ENCODE measurements at places on chromosomes 3 and 15.

GRCh38 chr3:54659347-54659746 lies 268.5 kb downstream of the LRTM1 start:
- no peak for DNase-seq

GRCh38 chr3:156211583-156211982 lies 91.2 kb downstream of the KCNAB1 start:
- no peak for DNase-seq

DNA sequence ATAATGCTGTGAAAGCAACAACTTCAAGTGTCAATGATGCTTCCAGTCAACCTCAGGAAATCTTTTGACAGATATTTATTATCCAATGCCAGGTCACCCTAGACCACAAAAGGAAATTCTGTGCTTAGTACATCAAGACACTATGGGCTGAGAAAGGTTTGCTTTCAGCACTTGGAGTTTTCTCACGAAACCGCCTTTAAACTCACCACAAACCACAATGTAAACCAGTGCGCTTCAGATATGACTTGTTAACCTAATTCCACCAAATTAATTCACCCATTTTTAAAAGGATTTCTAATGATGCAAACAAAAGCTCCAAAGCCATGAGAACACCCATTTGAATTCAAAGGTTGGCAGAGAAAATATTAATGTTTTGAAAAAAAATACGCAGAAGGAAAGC lies 292.9 kb upstream of the NR2F2 start:
- peak; percentile 15 for DNase-seq

DNA sequence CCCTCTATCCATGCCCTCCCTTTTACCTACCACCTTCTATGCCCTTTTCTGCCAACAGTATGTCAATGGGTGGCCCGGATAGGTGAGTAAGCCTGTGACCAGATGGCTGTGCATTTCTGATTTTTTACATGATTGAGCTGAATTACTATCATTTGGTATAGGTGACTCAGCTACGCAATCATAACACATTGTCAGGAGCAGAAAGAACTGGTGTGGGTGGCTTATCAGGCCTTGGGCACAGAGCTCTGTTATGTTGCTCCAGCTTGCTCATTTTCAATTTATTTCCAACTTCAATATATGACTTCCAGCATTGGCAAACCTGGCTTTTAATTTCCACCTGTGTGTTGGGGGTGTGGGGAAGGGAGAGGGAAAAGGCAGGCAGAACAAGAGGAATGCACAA lies 86.6 kb upstream of the AGBL1 start:
- no peak for DNase-seq

DNA sequence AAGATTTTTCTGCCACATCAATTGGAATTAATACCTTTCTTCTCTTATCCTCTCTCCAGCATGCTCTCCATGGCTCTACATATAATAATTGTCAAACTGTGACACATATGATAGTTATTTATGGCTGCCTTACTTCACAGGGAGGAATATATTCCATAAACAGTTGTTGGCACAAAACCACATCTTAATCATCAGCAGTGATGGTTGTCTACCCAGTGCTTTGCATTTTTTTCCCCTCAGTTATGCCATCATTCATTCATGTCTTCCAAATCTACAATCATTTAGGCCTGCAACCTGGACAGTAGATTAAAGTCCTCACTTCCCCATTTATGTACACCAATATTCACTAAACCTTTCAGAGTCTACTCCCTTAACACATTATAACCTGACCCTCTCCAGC lies 107.7 kb downstream of the THRB start:
- no peak for DNase-seq

- DNase-seq: no peak
Measured at GRCh38 chr15:40232625-40233070, 6.2 kb upstream of the PAK6 start.

DNA sequence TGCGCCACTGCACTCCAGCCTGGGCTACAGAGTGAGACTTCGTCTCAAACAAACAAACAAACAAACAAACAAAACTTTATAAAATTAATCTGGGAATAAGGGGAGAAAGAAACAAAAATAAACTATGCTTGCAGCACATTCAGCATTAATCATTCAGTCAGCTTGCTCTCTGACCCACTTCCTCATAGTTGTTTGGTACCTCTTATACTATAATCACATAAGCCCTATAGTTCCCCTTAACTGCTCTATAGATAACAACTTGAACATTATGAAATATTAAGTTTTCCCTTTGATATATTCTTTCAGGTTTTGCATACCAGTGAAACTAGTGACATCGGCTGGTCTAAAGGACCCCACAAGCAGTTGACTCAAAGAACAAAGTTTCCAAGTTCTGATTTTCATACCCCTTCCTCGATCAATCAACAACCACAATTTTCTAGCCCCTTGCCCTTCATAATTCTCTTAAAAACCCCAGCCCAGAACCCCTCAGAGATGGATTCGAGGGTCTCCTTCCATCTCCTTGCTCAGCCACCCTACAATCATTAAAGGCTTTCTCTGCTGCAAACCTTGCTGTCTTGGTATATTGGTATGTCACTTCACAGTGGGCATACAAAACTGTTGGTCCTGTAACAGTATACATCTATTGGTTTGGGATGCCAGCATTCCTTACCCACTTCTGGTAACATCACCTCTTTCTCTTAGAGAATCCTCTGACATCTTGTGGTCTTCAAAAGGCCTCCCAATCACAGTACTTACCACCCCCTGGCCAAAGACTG lies 26.4 kb downstream of the BCL2L10 start:
- no peak for DNase-seq

DNA sequence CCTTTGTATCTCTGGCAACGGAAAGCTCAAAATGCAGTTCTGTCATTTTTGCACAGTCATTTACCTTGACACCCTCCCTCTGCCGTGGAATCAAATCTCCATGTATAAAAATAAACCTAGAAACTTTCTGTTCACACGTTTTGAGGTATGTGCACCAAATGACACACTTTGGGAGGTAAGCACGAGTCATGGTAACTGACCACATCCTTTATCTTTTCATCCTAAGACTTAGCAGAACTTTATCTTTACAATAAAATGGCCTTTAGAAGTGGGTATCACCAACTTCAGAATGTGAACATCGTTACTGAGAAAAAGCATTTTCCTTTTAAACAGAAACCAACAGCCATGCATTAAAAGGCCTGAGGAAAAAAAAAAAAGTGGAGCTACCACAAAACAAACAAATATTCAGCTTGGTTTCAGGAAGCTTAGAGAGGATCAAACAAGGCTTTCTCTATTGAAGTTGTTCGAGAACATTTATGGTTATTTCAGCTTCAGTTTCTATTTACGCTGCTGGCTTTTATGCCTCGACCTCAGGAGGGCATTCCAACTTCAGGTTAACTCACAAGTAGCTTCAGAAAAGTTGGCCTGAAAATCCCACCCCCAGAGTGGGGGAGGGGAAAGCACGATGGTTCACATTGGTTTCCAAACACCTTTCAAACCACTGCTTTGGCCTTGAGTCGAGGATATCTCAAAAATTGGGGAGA lies 171.1 kb upstream of the ICE2 start:
- DNase-seq: peak; percentile 65

DNA sequence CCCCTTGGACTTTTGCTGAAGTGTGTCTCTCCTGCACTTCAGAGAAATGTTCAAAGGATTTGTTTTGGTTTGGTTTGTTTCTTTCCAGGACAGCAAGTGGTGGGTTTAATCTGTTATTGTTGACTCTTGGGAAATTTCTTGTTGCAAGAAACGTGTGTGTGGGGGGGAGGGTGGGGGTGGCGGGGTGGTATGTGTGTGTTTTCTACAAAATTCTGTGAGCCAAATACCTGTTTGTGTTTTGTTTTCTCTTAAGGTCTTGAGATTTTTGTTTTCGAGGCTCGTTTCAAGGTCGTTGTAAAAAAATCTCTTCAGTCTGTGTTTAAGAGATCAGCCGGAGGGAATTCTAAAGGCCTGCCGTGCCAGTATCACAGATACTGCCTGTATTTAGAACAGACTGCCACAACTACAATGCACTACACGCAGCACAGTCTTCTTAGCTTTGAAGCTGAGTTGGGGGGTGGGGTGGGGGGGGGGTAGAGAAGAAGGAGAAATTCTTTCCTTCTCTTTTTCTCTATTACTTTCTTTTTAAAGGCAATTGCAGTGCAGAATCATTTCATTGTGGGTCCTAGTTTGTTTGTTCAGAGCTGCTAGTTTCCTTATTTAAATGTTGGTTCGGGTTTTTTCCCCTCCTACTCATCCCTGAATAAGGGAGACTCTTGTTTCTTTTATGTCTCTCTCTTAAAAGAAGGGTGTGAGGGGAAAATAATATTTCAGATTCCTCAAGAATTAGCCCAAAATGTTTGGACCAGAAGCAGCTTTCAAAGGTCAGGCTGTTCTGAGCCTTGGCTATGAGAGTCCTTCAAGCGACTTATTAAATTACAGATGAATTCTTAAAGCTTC lies 1.4 kb upstream of the BCL6 start:
- DNase-seq: peak; percentile 35

DNA sequence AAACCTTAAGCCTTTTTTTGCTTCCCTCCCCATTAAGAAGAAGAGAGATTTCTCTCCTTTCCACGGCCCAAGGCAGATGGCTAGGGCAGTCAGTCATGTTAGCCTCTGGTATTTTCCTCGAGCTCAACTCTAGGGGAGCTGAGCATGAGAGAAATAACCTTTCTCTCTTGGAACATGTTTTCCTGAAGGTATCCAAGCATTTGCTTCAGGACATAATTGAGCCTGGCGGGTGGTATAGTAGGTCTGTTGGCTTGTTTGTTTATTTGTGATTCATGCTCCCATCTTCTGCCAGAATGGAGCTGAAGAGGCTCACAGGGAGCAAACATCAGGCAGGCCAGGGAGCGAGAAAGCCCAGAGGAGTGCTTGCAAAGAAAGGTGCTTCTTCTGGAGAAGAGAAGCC lies 102.5 kb downstream of the MESD start:
- no peak for DNase-seq

DNA sequence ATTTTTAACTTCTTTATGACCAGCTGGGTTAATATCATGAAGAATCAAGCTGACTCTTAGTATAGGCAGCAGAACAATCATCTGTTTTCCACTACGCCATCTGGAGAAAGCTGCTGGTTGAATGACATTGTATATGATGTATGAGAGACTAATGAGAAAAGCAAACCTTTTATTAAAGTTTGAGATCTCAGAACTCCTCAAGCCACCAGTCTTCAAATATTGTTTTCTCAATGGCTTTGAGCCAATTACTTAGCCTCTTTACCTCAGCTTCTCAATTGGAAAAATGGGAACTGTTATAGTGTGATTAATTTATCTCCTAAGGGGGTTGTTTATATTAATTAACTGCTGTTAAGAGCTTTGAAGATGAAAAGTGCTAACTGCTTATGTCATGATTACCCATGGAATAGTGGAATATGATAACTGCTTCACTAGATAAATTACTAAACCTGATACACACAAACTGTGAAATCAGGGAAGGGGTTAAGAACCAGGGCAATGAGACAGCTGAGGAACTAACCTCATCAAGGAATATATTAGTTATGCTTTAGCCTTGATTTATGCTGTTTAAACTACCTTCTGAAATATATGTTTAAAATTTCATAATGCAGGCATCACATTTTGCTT lies 330.1 kb downstream of the SOX2 start:
- DNase-seq: no peak

DNA sequence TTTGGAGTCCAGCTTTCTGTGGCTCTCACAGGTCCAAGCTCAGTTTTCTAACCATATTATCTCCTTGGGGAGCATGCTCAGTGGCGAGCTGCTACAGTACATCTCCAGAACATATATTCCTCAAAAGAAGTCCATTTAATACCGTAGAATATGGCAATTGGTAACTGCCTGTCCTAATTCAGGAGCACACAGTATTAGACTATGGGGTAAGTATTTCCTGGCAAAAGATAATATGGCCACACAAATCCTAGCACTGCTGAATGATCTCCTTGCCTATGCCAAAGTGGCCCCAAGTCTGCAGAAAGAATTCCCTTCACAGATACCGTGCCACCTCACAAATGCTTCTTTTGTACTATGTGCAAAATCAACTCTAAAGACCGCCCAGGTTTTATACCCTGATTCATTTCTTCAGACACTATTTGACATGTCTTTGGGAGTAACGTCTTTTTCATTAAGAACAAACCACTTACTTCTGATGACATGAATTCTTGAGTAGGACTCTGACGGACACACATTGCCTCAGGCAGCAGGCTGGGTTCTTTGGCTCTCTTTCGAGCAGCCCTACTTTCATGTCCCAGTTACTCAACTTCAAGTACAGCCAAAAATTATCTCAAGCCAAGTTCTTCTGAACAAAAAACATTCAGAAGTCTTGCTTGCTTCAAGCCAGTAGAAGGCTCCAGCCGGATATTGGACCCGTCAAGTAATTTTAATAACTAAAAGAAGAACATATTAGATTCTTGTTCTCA lies 368.3 kb upstream of the DCBLD2 start:
- DNase-seq: no peak

GRCh38 chr3:78867409-78868372 lies 900.1 kb downstream of the ROBO1 start:
- DNase-seq: no peak

DNA sequence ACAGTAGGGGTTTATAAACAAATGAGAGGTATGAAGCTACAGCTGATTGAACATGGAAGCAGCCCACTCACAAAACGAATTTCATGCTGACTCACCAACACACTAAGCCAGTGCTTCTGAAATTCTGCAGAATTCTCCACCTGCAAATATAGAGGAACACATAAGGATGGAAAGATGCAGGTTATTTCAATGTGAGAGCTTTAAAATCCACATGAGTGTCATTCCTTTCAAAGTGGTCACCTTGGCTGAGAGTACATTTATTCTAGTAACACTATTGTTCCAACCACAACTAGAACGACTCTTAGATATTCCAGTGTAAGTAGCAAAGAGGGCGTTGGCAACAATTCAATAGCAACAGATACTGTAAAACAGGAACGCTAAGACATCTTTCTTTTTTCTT lies 189.9 kb upstream of the TSC22D2 start:
- DNase-seq: no peak

DNA sequence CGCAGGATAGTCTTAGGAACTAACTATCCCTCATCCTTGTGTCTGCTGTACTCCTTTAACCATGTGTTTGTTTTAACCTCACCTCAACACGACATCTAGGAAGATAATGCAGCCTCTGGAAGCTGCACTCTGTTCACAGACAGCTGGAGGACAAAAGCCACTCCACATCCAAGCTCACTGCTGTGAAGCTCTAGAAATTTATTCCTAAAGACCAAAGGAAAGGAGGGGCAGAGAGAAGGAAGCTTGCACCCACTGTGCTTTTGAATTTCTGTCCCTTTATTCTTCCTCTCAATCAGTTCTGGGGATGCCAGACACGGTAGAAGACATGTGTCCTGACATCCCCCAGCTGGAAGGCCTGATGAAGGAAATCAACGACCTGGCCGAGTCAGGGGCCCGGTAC lies 182.9 kb upstream of the CHRM5 start:
- DNase-seq: no peak

DNA sequence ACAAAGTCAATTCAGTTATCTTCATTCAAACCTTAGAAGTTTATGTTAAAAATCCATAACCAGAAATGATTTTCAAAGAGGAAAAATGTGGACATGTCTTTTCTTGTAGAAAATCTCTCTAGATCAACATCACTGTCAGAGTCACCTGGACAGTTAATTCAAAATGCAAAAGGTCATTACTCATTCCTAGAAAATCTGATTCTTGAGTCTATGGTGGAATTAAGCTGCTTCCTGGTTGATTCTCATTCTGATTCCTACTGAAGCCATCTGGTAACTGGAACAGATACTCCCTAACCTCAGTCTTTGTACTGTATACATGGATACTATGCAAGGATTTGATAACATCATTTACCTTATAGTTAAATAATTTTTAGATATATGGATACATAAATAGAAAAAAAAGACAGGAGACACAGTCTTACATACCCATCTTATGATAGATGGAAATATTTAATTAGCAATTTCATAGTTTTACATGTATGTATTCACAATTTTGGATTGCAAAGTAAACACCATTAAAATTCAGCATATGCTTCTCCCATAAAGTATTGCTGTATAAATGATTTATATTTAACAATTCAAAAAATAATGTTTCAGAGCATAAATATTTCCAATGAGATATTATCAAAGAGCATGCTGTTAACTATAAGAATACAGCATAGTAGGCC lies 693.2 kb upstream of the CCDC54 start:
- DNase-seq: no peak

Data from activated CD4-positive, alpha-beta T cell treated with anti-CD3 and anti-CD28 coated beads, Interleukin-2, amount 10 ng/mL, durations not matched to agents 7 days and 5 days (primary cell).